ENCODE measurements at places on chromosomes 12 and 14.

GRCh38 chr14:50978888-50979287 is 34.6 kb upstream of the PYGL start:
- DNase-seq = no peak

- DNase-seq = no peak
Observed at GRCh38 chr12:4011597-4011996, 138.4 kb upstream of the PARP11 start.

- no peak for DNase-seq
Observed at GRCh38 chr12:43143278-43143677, 408.7 kb downstream of the ADAMTS20 start.

DNA sequence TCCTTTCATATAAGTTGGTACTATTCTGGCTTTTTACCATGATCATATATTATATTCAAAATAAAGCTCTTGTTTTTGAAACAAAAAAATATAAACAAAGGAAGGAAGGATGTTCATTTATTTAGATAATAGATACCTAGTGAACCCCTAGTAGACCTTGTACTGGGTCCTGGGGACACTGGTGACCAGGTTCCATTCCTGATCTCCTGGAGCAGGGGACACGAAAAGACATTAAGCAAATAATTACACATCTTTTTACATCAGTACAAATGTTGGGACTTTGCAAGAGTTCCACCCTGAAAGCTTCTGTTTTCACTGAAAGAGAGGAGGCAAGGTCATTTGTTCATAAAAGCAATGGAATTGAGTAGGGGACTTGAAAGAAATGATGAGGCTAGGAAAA is 49.3 kb upstream of the SLC38A4 start:
- no peak for DNase-seq

GRCh38 chr12:7072035-7072434 is 11.5 kb downstream of the C1S start:
- DNase-seq = no peak

DNA sequence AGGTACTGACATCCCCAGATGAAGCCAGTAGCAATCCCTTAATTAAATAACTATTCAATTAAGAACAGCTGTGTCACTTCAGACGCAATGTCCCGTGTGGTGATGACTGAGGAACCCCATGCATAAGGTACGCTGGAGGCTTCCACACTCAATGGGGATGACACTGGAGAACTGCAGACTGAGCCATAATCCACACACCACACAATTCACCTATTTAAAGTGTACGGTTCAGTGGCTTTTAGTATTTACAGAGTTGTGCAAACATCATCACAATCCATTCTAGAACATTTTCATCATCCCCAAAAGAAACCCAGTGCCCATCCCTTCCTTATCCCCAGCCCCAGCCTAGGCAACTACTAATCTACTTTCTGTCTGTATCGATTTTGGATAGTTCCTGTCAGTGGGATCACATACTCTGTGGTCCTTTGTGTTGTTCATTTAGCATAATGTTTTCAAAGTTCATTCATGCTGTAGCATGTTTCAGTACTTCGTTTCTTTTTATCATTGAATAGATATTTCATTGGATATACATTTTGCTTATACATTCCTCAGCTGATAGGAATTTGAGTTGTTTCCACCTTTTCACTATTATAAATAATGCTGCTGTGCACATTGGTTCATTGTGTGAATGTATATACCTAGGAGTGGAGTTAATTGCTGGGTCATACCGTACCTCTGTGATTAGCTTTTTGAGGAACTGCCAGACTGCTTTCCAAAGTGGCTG is 61.1 kb downstream of the NINJ2 start:
- DNase-seq = no peak

DNA sequence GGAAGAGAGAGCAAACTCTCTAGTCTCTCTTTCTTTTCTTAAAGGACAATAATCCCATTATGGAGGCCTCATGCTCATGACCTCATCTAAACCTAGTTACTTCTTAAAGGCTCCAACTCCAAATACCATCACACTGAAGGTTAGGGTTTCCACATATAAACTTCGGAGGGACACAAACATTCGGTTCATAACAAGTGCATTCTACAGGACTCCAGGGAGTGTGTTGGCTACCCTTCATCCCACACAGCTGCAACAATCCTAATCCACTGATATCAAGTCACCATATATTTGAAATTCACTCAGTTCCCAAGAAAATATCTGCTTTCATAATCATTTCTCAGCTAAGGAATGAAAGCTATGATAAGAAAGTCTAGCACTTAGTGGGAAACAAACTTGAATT is 265.9 kb upstream of the PLEKHG7 start:
- DNase-seq = no peak

- no peak for DNase-seq
Observed at GRCh38 chr14:60303745-60304144, 54.7 kb downstream of the PPM1A start.

DNA sequence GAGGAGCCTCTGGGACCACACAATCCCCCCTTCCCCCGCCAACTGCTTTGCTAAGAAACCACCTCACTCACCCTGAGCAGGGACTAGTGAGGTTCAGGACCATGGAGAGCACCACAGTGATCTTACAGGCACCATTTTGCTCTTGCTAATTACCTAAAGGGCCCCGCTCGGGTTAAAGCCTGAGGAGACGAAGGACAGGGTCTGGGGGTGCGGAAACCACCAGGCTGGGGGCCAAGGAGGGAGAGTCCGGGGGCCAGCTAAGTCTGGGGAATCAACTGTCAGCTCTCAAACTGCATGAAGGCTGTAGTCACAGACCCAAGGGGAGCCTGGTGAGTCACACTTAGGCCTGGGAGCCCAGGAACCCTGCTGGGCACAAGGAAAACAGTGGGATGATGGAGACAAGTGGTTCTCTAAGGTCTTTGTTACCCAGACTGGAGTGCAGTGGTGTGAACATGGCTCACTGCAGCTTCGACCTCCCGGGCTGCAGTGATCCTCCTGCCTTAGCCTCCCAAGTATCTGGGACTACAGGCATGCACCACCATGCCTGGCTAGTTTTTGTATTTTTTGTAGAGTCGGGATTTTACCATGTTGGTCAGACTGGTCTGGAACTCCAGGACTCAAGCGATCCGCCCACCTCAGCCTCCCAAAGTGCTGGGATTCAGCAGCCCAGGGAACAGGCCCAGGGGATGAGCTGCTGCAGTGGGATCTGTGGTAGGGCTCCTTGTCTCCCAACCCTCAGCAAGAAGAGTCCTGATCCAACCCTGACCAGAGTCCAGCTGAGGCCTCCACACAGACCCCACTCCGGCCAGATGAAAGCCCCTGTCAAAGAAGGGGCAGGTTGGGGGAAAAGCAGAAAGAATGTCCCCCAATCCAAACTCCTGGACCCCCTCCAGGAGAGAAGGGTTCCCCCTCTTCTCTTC is 98.8 kb downstream of the CALM1 start:
- DNase-seq = peak; percentile 55

GRCh38 chr14:75201087-75201486 is 24.7 kb upstream of the TMED10 start:
- DNase-seq = no peak

DNA sequence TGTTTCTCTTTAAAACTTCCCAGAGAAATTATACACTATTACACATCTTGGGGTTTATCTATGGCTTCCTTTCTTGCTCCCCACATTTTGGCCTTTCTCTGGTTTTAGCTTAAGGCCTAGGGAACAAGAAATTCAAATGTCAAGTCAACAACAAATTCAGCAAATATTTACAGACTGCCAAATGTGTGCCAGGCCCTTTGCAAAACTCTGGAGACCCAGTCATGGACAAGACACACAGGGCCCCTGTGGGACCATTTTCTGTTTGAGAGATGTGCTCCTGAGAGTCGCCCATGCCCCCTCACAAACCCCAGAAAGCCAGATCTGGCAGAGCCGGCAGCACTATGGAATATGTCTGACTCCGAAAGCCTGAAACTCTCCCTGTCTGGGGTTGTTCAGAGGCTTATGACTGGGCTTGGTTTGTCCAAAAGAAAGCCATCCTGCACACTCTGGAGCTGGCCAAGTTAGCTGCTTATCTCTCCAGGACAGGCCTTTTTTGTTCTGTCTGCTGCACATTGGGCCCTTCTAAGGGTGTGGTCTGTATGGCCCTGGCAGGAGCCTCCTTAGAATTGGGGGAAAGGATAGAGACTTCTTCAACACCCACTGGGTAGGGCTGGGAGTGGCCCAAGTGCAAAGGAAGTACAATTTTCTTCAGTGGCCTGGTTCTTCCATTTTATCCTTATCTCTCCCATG is 1.1 kb upstream of the KRT3 start:
- DNase-seq = no peak

DNA sequence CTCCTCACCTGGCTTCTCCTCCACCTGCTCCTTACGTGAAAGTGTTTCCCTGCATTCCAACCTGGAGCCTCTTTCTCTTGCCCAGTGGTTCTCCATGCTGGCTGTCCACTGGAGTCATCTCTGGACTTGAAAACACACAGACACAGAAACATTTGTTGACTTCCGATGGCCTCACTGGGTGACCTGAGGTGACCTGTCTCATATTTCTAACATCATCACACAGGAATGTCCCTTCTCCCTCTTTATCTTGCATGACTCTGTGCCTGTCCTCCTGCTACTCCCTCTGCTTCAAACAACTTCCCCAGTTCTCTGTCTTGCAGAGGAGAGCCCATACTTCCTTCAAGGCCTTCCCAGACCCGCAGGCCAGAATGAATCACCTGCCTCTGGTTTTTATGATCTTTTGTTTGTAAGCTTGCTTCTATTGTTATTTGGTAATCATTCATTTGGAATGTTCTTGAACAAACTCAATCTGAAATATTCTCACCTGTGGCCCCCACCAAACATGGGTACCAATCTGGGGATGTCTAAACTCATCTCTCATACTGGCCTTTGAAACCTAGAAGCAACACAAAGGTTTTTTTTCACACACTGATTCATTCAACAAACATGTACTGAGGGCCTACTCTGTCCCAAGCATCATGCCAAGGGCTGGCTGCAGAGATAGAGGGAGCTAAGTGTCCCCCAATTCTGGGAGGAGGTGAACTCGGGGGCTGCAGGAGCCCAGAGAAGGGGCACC is 9.7 kb upstream of the RIN3 start:
- DNase-seq = no peak

DNA sequence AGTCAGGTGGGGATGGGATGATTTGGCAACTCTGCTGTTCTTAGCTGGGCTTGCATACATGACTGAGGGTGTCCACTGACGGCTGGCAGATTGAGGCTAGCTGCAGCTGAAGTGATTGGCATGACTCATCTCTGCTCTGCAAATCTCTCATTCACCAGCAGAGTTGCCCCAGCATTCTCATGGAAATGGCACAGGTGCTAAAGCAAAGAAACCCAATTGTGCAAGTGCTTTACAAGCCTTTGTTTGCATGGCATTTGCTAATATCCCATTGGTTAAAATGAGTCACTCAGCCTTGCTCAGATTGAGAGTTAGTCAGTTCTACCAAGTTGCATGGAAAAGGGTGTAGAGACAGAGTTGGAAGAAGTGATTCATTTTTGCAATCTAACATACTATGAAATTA is 389.7 kb upstream of the FAR2 start:
- no peak for DNase-seq

GRCh38 chr12:43758247-43758727 is 303 bp downstream of the PUS7L start:
- no peak for DNase-seq

- DNase-seq = no peak
Observed at GRCh38 chr12:45337835-45338234, 121.9 kb downstream of the ANO6 start.

- DNase-seq = no peak
Observed at GRCh38 chr14:64966976-64967375, 5.2 kb downstream of the RAB15 start.

DNA sequence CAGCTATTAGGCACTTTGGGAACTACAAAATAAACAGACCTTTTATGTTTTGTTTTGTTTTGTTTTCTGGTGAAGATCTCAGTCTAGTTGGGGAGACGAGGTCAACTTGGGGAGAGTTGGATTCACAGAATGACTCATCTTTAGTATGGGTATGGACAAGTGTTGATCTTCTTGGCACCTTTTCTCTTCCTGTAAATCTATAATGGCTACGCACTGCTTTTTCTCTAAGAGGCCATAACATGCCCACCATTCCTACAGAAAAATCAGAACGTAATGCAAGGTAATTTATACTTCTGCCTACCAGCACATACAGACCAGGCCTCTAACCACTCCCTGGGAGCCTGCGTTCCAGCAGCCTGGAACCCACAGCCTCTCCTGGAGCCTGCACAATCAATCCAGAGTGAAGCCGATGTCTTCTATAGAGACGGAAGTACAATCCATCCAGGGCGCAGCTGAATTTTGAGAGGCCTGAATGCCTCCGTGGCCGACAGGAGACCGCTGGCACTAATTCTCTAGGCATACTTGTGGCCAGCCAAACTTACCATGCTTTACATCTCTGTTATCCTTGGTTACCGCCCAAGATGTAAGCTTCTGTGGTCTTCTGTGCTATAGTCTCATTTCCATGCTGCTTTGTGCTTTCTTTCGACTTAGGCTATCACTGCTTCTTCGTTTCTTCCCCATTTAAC is 717 bp downstream of the PPHLN1 start:
- peak; percentile 4 for DNase-seq

DNA sequence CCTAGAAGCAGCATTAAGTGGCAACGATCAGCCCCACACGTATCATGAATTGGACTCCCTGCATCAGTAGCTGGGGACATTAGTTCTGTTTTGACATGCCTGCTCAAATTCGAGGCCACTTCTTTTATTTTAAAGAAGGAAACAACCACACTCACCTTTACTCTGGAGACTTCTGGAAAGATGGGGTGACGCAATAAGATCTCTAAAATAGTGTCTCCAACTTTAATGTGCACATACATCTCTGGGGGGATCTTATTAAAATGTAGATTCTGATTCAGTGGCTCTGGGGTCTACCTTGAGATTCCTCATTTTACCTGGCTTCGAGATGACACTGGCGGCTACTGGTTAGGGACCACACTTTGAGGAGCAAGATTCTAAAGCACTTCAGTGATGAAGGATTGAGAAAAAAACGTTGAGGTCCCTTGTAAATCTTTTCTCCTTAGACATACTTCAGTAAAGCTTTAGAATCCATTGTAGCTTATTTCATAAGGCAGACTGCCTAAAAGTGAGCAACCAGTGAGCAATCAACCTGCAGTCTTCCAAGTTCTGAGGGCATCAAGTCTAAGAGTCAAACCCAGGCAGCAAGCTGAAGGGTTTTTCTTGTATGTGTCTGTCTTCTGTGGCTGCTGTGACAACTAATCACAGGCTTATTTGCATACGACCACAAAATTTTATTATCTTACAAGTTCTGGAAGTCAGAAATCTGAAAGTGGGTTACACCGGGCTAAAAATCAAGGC is 718.6 kb upstream of the TBX3 start:
- no peak for DNase-seq
